ENCODE measurements at places on chromosomes 16 and 17.

DNA sequence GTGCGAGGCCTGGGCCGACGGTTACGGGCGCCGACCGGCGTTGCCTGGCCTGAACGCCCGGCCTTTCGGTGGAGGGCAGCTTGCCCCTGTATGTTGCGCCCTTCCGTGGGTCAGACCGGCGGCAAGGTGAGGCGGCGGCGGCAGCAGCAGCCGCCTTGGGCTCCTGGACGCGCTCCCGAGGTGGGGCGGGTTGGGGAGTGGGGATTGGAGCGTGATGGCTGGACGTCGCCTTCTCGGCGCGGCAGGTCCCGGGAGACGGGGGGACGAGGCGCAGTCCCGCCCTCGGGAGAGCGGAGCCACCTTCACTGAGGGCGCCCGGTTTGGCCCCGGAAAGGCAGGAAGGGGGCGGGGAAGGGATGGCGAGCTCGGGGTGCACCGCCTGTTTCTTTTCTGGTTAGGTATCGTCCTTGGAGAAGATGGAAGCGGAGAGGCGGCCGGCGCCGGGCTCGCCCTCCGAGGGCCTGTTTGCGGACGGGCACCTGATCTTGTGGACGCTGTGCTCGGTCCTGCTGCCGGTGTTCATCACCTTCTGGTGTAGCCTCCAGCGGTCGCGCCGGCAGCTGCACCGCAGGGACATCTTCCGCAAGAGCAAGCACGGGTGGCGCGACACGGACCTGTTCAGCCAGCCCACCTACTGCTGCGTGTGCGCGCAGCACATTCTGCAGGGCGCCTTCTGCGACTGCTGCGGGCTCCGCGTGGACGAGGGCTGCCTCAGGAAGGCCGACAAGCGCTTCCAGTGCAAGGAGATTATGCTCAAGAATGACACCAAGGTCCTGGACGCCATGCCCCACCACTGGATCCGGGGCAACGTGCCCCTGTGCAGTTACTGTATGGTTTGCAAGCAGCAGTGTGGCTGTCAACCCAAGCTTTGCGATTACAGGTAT, 671 bp downstream of the DGKE start:
- DNase-seq: peak; percentile 75

DNA sequence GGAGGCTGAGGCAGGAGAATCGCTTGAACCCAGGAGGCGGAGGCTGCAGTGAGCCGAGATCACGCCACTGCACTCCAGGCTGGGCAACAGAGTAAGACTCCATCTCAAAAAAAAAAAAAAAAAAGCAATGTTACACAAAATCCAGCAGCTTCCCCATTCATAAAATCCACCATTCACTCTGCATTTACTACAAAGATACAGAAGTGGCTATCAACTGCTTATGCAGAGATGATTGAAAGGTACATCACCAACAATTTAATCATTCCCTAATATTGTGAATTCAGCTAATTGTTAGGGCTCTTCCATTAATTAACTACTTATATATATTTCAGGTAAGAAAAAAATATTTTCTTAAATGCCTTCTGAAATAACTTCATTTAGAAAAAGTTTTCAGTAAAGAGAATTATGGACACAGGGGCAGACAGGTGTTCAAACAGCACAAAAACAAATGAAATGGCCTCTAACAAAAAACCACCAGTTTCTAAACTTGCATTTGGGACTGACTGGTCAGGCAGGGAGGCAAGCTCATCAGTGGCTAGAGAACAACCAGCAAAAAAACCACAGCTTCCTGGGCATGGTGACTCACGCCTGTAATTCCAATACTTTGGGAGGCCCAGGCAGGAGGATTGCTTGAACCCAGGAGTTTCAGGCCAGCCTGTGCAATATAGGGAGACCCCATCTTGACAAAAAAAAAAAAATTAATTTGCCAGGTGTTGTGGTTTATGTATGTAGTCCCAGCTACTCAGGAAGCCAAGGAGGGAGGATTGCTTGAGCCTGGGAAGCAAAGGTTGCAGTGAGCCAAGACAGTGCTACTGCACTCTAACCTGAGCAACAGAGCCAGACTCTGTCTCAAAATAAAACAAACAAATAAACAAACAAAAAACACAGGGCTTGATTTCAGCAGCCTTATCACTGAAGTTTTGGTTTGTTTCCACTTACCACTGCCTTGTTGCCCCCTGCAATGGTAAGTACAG, 26.3 kb downstream of the ERN1 start:
- no peak for DNase-seq

GRCh38 chr17:34606763-34607162, 27.4 kb downstream of the TMEM132E start:
- no peak for DNase-seq

GRCh38 chr16:75372236-75372856, 61.0 kb downstream of the CFDP1 start:
- DNase-seq: no peak

GRCh38 chr17:68103148-68103547, 67.6 kb downstream of the KPNA2 start:
- no peak for DNase-seq

- no peak for DNase-seq
These were observed 9.5 kb upstream of the UNK start for GRCh38 chr17:75774991-75775668.

DNA sequence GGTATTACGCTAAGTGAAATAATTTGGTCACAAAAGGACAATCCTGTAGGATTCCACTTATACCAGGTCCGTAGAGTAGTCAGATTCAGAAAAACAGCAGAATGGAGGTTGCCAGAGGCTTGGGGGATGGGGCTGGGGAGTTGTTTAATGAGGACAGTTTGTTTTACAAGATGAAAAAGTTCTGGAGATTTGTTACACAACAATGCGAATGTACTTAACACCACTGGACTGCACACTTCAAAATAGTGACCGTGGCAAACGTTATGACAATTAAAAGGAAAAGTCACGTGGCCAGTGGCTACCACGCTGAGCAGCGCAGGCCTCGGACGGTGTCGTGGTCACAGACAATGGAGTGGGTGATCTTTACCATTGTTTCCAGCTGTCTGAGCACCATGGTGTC, 338.1 kb downstream of the SEC14L1 start:
- DNase-seq: no peak

GRCh38 chr17:79027274-79027924, 3.4 kb downstream of the C1QTNF1 start:
- no peak for DNase-seq

GRCh38 chr17:42704837-42705494, 22.6 kb downstream of the CNTNAP1 start:
- no peak for DNase-seq

- peak; percentile 50 for DNase-seq
These were observed 24.3 kb upstream of the C1QL1 start for GRCh38 chr17:44992242-44992939.

DNA sequence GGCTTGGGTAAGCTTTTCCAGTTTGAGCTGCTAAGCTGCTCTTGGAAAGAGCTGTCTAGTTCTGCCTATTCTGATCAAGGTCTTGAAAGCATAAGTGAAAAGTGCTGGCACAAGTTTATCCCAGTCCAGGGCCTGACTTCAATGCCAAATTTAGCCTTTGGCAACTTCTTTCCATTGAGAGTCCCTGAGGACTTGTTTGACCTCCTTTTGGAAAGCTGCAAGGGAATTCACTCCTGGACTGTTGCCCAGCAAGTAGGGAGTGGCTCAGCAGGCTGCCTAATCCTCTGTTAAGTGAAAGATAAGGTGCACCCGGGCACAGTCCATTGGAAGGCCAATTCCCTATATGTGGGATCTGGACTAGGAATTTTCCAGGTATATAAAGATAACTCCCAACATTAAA, 16.0 kb upstream of the TANC2 start:
- DNase-seq: no peak

DNA sequence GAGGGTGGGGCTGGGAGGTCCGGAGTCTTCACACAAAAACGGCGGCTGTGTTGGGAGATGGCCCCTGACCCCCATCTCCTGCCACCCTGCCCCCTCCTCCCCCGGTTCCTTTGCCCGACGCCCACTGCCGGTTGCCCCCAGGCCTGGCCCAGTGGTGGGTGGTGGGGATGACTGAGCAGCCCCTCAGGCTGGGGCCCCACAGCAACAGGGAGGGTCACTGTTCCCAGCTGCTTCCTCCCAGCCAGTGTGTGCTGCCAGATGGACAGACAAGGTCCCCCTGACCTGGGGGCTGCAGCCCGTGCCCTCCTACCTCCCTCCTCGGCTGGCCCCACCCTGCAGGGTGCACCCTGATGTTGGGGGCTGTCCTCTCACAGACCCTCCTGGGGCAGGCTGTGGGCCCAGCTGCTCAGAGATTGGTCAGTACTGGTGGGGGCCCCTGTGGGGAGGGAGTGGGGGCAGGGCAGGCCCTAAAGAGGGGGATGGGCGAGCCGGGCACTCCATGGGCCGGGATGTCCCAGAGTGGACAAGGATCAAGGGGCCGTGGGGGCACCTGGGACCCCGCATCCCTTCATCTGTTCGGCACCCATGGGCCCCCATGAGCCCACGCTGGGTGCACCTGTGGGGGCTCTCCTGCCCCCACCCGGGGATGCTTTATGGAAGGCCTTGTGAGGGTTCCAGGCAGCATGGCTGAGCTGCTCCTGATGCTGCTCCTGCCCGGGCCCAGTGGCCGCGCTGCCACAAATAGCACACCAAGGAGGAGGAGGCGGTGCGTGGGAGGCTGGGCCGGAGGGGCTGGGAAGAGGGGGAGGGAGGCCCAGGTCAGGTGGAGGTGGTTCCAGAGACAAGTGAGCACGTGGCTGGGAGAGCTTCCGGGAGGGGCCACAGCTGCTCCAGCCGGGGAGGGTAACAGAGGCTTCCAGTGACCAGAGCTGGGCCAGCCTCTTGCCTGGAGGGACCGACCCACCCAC, 5.1 kb downstream of the C1QTNF8 start:
- DNase-seq: no peak

GRCh38 chr17:76659928-76660655, 16.5 kb upstream of the ST6GALNAC1 start:
- no peak for DNase-seq

- DNase-seq: no peak
These were observed 325.3 kb upstream of the EEF2KMT start for GRCh38 chr16:5422643-5423496.

- no peak for DNase-seq
These were observed 76.3 kb downstream of the LITAF start for GRCh38 chr16:11510178-11510973.

- DNase-seq: no peak
These were observed 12.2 kb downstream of the MPHOSPH6 start for GRCh38 chr16:82157836-82158235.

DNA sequence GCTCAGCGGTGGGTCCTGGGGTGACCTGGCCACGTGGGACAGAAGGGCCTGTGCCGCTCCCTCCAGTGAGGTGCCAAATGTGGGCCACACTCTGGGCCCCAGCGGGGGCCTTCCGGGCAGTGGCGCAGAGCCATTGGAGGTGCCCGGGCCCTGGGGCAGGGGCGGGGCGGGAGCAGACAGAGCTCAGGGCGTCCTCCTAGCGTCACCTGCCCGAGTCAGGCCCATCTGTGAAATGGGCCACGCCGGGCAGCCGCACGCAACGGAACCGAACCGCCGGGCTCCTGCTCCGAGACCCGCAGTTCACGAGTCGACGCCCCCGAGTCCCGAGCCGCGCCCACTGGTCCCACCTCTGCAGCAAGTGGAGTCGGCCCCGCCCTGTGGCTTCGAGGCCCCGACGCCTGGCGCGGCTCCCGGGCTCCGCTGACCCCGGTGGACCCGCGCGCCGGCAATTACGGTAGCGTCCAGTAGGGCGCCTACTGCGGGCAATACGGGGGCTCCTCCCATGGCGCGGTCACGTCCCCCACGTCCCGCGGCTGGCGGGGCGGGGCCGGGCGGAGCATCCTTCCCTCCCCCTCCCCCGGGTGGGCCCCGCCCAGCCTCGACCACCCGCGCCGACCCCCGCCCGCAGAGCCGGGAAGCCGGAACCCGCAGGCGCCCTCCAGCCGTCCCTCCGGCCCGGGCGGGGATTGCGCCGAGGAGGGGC, 1.9 kb downstream of the SLC16A3 start:
- no peak for DNase-seq

DNA sequence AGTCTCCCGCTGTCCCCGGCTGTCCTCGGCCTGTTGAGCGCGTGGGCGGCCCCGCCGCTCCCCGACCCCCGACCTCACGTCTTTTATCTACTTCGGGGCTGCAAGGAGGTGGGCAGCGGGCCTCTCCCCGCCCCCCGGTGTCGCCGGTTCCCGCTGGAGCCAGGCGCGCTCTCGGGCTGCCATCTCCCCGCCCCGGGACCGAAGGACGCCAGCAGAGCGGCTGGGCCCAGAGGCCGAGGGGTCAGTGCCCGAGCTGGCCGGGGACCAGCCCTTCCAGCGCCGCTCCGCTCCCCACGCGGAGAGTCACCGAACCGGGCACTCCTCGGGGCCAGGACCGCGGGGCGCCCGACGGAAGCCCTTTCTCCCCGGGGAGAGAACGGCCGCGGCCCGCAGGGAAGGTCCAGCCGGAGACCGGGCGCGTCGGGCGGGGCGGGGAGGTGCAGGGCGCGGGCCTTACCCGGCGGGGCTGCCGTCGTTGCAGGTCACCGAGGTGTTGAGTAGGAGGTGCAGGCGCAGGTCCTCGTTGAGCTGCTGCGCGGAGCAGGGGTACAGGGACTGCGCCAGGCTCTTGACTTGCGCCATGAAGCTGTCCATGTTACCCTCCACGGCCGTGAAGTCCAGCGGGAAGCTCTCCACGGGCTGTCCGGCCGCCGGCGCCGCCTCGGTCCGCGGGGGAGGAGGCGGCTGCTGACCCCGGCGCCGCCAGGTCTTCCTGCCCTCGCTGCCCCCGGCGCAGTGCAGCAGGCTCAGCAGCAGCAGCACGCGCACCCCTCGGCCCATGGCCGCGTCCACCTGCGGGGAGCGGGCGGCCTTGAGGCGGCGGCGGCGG, 643 bp downstream of the NOTUM start:
- DNase-seq: no peak

GRCh38 chr16:66853261-66854139, 9.3 kb downstream of the CA7 start:
- no peak for DNase-seq
